ENCODE measurements at places on chromosomes 16 and 17.

DNA sequence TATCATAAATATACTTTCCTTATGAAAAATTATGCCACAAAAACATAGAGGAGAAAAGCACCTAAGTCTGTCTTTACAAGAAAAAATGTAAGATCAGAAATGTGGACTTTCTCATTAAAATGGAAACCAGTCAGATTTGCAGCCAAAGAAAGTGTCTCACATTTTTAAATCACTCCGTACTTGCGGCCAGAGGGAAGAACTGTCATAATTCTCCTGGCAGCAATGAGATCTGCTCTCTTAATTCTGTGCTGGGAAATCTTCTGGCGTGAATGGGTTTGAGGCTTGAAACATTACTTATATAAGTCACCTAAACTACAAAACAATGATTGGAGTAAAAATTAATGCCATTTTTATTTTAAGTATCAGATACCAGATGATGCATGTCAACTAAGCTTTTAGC lies 10.7 kb downstream of the C16orf95 start:
- DNase-seq = no peak

DNA sequence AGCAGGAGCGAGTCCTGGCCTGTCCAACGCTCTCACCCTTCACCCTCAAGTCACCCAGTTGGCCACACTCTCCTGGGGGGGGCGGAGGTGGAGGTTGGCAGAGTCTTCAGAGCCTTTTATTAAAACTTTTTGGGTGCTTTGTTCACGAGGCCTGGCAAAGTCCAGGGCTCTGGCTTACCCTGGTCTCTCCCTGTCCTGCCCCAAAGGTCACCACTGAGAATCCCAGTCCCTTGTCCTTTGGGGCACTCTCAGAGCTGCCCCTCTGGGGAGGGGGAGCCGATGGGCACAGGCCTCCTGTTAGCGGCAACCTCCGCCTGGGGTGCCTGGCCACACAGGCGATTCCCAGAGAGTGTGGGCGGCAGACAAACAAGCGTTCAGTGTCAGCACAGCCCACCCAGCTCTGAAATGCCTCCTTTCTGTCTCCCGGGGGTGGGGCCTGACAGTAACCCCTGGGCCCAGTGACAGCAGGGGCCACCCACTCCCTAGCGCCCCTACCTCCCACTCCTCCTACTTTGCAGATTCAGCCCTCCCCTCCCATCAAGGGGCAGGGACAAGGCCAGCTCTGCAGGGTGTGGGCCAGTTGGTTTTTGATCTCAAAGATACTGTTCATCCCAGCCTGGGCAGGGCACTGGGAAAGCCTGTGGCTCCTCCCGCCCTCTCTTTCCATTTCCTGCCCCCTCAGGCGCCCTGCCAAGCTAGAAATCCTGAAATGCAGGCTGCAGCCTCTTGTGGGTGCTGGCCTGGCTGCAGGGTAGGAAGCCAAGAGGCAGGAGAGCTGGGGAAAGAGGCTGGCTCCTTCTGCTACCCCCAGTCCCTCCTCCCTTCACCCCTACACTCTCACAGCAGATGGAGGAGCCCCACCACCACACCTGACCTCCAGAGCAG lies 36.6 kb upstream of the EMP2 start:
- DNase-seq = no peak

GRCh38 chr17:42386777-42387657 lies 1.2 kb downstream of the STAT3 start:
- no peak for DNase-seq

DNA sequence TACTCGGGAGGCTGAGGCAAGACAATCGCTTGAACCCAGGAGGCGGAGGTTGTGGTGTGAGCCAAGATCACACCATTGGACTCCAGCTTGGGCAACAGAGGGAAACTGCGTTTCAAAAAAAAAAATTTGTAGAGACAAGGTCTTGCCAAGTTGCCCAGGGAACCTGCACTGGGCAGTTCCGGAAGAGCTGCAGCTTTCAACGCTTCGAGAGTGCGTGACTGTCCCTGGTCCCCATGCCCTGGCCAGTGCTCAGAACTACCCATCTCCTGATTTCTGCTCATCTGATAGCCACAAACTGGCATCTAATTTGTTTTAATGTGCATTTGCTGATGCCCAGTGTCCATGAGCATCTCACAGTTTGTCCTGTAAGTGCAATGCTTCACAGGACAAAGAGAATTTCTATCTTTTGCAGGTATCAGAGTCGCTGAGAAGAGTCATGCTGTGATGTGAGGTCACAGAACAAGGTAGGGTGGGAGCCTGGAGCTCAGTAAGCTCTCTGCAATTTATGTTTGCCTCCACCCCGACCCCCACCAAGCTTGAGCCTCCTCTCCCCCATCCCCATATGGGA lies 3.9 kb downstream of the ACTG1 start:
- no peak for DNase-seq

DNA sequence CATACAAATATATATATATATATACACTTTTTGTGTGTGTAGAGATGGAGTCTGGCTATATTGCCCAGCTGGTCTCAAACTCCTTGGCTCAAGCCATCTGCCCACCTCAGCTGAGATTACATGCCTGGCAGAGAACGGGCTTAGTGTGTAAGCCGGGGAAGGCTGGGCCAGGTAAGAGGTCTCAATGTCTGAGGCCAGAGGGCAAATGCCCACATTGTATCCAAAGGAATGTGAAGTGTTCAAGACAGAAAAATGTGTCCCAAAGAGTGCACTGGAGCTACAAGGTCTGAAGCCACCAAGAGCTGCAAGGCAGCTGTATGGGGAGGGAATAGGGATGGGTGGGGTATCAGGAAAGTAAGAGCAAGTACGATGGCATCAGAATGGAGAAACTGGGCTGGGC lies 8.8 kb downstream of the CD2BP2 start:
- DNase-seq = no peak

DNA sequence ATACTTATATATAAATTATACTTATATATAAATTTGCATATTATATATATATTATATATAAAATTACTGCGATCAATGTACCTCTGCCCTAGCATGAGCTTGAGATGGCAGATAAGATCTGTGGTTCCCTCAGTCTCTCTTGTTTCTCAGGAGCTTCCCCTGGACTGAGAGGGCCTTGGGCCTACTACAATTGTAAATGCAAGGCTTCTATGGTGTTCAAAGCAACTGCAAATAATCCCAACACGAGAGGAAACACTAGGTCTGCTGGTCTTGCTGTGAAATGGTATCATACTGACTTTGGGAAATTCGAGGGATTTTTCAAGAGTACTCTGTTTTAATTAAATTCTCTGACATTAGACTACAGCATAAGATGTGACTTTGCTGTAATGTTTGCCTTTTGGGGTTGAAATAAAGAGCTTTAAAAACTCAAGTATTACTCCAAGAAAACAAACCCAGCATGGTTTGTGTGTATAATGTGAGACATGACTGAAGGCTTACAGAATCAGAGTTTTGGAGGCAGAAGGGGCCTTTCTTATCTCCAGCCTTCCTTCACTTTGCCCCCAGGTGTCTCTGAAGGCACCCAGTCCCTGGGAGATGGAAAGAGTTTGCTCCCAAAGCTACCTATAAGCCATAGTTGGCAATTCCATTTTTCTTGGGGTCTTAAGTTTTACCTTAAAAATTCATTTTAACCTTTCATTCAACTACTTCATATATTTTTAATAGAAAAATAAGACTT lies 24.2 kb downstream of the ACSM1 start:
- DNase-seq = no peak

GRCh38 chr17:20121359-20122253 lies 112.4 kb downstream of the SPECC1 start:
- DNase-seq = peak; percentile 79

All from stimulated activated CD4-positive, alpha-beta T cell treated with anti-CD3 and anti-CD28 coated beads, Interleukin-2, amount 100 ng/mL, for 24 hours (primary cell).